A549 treated with AZD2906 at 1 μM for 4 hours (cell line): ENCODE measurements at places on chromosomes 1 and 21. TPM values are rescaled to one million over a fixed set of nuclear protein-coding genes. Genes with fewer than 3 reads are reported as not detected.

BACH1 gene
- total RNA-seq: 3.6 to 7.2 TPM (median 5.1 TPM) in 5 replicates

IQCC gene
- 1.4 to 2.1 TPM (median 1.8 TPM) in 5 replicates for total RNA-seq

POU2F1 gene
- total RNA-seq: 2.8 to 4.6 TPM (median 3.4 TPM) in 5 replicates

ADCY10 gene
- 0.02 to 0.13 TPM (median 0.07 TPM) in 4 of 5 replicates, not detected in the other for total RNA-seq

SHISAL2A gene
- total RNA-seq: 0.46 to 0.84 TPM (median 0.50 TPM) in 5 replicates

ADAMTS5 gene
- not detected in 5 replicates for total RNA-seq

FNDC10 gene
- 5.4 to 9.3 TPM (median 8.3 TPM) in 5 replicates for total RNA-seq

DNALI1 gene
- 0.03 TPM in 1 of 5 replicates, not detected in the others for total RNA-seq

A3GALT2 gene
- total RNA-seq: not detected in 5 replicates

HOOK1 gene
- 0.16 to 1.0 TPM (median 0.22 TPM) in 5 replicates for total RNA-seq

C1orf94 gene
- 0.05 to 0.06 TPM (median 0.06 TPM) in 3 of 5 replicates, not detected in the others for total RNA-seq

C1orf35 gene
- 28.2 to 39.9 TPM (median 38.8 TPM) in 5 replicates for total RNA-seq

OR2T2 gene
- not detected in 5 replicates for total RNA-seq

SLC45A3 gene
- total RNA-seq: 4.2 to 5.2 TPM (median 5.1 TPM) in 5 replicates

GBP6 gene
- total RNA-seq: not detected in 5 replicates

MTHFR gene
- 4.4 to 4.6 TPM (median 4.5 TPM) in 5 replicates for total RNA-seq

COL11A1 gene
- 1.3 to 2.6 TPM (median 2.4 TPM) in 5 replicates for total RNA-seq
